ENCODE measurements at places on chromosomes 13 and 19. TPM values are rescaled to one million over a fixed set of nuclear protein-coding genes. Genes with fewer than 3 reads are reported as not detected.

DNA sequence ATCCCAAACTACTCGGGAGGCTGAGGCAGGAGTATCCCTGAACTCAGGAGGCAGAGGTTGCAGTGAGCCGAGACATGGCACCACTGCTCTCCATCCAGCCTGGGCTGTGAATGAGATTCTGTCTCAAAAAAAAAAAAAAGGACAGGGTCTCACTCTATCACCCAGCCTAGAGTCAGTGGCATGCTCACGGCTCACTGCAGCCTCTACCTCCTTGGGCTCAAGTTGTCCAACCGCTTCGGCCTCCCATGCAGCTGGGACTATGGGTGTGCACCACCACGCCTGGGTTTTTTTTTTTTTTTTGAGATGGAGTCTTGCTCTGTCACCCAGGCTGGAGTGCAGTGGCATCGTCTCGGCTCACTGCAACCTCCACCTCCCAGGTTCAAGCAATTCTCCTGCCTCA, 14.6 kb downstream of the MKNK2 start:
- H3K4me1 ChIP-seq = peaks cover 41% of the 10 kb centered on the region
- no peaks in the 10 kb centered on the region for H3K27me3 ChIP-seq
- peaks cover 32% of the 10 kb centered on the region for H3K36me3 ChIP-seq
- no peak overlapping the region for H3K27ac ChIP-seq
- H3K4me3 ChIP-seq = no peak overlapping the region

The PRSS57 gene
- 0.15 TPM for polyA plus RNA-seq

DNA sequence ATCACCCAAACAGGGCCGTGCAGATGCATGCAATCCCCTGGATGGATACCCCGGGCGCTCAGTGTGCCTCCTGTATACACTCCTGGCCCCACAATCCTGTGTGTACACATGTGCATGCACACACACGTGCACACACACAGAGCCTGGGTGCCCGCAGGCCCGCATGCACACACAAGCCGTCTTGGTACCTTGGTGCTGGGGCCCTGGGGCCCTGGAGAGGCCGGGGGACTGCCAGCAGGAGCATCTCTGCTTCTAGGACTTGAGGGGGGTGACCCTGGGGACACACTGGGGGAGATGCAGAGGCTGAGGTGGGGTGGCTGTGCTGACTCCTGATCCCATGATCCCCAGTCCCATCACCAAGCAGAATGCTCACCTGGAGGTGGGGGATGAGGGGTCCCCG, 15.6 kb upstream of the EPOR start:
- no peak overlapping the region for H3K4me3 ChIP-seq
- DNase-seq = no peak
- no peak overlapping the region for H3K27ac ChIP-seq
- no peaks in the 10 kb centered on the region for H3K4me1 ChIP-seq
- no peaks in the 10 kb centered on the region for H3K36me3 ChIP-seq
- H3K27me3 ChIP-seq = no peaks in the 10 kb centered on the region

- no peak for DNase-seq
- no peaks in the 10 kb centered on the region for H3K27me3 ChIP-seq
- no peaks in the 10 kb centered on the region for H3K36me3 ChIP-seq
- peaks cover 19% of the 10 kb centered on the region for H3K4me1 ChIP-seq
These were observed 1.2 kb downstream of the RCBTB2 start for GRCh38 chr13:48531416-48532255.

GRCh38 chr13:81757348-81757970, 1416.5 kb upstream of the SPRY2 start:
- no peaks in the 10 kb centered on the region for H3K36me3 ChIP-seq
- H3K4me3 ChIP-seq = no peak overlapping the region
- no peak overlapping the region for H3K27ac ChIP-seq
- no peak for DNase-seq

The TNFSF13B gene
- 3.7 TPM for polyA plus RNA-seq

DNA sequence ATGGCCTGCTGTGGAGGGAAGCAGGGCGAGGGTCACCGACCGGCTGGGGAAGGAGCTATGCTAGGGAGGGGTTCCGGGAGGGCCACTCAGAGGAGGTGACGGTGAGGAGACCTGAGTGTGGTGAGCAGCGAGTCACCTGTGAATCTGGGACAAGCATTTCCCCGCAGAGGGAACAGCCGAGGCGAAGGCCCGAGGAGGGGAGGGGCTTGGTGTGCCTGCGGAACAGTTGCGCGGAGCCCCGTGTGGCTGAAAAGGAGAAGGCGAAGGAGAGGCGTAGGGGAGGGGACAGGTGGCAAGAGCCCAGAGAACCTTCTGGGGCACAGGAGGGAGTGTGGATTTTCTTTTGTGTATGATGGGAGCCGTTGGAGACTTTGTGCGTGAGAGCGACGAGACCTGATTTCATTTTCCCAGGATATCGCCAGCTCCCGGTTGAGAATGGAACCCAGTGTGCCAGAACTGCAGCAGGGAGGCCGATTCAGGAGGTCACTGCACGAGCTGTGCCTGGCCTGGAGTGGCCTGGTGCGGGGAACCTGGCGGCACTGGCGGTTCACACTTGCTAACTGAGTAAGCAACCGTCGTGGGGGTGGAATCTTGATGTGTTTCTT, 117.7 kb upstream of the ZNF507 start:
- H3K4me3 ChIP-seq = no peak overlapping the region
- H3K36me3 ChIP-seq = no peaks in the 10 kb centered on the region
- peaks cover 12% of the 10 kb centered on the region for H3K27me3 ChIP-seq
- no peak overlapping the region for H3K27ac ChIP-seq
- H3K4me1 ChIP-seq = peaks cover 7% of the 10 kb centered on the region
- DNase-seq = no peak

DNA sequence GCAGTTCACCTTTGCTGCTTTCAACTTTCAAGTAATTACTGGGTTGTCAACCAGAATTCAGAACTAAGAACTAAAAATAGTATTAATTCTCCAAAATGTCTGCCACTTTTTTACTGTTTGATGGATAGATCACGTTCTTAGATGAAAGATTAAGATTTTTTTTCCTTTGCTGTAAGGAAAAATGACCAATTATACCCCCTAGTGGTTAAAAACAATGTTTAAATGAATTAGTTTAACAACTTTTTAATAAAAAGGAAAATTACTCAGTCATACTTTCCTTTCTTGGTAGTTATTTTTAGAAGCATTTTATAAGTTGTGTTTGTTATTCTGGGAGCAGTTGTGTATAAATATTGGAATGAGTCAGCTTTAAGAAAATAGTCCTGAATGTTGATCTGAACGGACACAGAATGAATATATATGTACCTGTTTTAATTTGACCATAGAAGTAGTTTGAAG, 4.6 kb downstream of the TM9SF2 start:
- no peaks in the 10 kb centered on the region for H3K36me3 ChIP-seq
- no peaks in the 10 kb centered on the region for H3K27me3 ChIP-seq
- H3K27ac ChIP-seq = no peak overlapping the region
- DNase-seq = no peak
- no peak overlapping the region for H3K4me3 ChIP-seq

- no peaks in the 10 kb centered on the region for H3K36me3 ChIP-seq
- H3K4me3 ChIP-seq = peak overlapping the region; percentile 39
- peaks cover 60% of the 10 kb centered on the region for H3K4me1 ChIP-seq
- peaks cover 100% of the 10 kb centered on the region for H3K27me3 ChIP-seq
These were observed 2.7 kb downstream of the VSTM2B start for GRCh38 chr19:29528350-29528945.

DNA sequence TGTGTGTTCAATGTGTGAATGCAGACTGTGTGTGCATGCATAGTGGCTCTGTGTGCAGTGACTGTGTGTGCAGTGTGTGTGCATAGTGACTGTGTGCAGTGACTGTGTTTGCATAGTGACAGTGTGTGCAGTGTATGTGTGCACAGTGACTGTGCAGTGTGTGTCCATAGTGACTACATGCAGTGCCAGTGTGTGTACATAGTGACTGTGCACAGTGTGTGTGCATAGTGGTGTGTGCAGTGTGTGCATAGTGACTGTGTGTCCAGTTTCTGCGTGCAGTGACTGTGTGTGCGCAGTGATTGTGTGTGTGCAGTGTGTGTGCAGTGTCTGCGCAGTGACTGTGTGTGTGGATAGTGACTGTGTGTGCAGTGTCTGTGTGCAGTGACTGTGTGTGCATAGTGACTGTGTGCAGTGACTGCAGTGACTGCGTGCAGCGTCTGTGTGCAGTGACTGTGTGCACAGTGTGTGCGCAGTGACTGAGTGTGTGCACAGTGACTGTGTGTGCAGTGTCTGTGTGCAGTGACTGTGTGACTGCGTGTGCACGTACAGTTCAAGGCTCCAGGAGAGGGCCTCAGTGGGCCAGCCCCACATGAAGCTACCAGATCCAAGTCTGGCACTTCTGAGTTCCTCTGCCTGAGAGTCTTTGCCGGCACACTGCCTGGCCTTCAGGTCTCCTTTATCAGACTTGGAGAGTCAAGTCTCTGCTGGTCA, 90.3 kb downstream of the IER2 start:
- no peaks in the 10 kb centered on the region for H3K36me3 ChIP-seq
- H3K27me3 ChIP-seq = no peaks in the 10 kb centered on the region
- no peak overlapping the region for H3K27ac ChIP-seq
- DNase-seq = no peak
- H3K4me3 ChIP-seq = no peak overlapping the region
- no peaks in the 10 kb centered on the region for H3K4me1 ChIP-seq

DNA sequence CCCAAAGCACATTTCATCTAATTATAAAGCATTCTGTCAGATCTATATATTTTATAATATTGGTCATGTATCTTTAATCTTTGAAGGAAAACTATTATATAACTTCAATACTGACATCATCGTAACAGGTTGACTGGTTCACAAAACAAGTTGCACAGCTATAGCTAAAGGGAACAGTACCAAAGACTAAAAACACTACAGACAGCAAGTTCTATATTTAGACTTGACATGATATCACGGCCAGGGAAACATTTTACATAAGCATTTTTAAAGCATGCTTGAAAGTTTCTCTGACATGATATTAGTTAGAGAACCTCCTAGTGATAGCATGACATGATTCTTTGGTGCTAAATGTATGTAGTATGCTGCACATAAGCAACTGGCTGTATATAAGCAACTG, 182.5 kb downstream of the NDFIP2 start:
- no peaks in the 10 kb centered on the region for H3K36me3 ChIP-seq
- no peak for DNase-seq
- no peaks in the 10 kb centered on the region for H3K27me3 ChIP-seq
- peaks cover 4% of the 10 kb centered on the region for H3K4me1 ChIP-seq
- H3K27ac ChIP-seq = no peak overlapping the region

DNA sequence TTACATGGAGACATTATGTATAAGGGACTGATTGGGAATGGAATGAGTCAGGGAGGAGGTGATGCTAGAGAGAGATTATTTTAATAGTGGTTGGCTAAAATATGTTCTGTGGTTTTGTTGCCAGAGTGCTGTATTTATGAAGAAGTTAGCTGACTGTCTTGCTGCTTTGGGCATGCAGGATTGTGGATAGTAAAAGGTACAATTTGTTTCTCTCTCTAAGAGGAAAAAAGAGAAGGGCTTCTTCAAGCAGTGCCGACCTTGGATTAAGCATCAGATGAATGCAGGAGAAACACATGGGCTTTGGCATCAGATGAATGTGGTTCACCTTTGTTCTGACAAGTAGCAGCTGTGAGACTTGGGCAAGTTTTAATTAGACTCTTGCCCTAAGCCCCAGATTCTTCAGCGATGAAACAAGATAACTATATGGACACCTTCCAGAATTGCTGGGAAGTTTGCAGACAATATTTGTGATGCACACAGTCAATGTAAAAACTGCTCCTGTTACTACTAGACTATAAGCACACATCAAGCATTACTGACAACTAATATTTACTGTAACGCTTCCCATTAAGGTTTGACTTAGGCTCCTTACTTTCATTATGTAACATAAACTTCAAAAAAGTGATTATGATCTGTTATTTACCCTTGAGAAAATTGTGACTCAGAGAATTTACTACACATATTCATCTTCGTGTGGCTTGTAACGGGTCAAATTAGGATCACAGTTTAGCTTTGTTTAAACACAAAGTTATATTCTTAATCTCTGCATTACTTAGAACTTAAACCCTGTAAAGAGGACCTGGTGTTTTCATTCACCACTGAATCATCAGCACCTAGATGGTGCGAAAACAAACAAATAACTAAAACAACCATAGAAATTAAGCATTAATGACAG, 824.0 kb downstream of the PCDH9 start:
- H3K4me3 ChIP-seq = no peak overlapping the region
- no peak overlapping the region for H3K27ac ChIP-seq
- no peaks in the 10 kb centered on the region for H3K4me1 ChIP-seq
- no peaks in the 10 kb centered on the region for H3K27me3 ChIP-seq

GRCh38 chr19:38561053-38561606, 56.6 kb downstream of the MAP4K1 start:
- no peak for DNase-seq
- H3K4me3 ChIP-seq = no peak overlapping the region
- peaks cover 6% of the 10 kb centered on the region for H3K4me1 ChIP-seq
- peaks cover 7% of the 10 kb centered on the region for H3K27me3 ChIP-seq

The RANBP3 gene
- 47.5 TPM for polyA plus RNA-seq

The ZNF844 gene
- 2.4 TPM for polyA plus RNA-seq

DNA sequence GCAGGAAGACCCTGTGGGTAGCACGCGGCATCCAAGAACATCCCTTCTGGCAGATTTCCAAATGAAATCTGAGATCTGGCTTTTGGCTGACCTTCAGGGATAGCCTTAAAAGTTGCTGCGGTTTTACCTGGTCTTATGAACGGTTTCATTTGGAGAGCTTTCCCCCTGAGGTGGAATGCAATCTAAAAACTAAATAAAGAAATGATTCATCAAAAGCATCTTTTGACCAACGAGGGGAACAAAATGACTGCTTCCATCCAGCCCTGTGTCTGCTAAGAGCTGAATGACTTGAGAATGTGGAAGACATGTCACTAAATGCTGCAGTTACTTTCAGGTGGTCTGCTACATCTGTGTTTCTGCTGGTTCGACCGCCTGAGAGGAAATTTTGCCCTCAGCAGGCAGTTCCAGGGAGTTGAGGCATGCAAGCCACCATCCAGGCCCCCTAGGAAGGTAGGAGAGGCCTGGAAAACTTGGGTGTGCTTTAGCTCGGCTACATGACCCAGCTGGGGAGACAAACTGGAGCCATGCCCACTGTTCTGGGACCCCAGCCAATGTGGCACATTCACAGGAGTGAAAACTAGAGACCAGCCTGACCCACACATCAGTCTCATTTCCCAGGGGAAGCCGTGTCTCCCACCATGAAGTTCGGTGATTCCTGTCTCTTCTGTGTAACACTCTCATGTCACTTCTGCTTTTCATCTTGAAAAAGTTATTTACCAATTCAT, 175.1 kb upstream of the KL start:
- H3K27me3 ChIP-seq = no peaks in the 10 kb centered on the region
- H3K36me3 ChIP-seq = no peaks in the 10 kb centered on the region
- no peaks in the 10 kb centered on the region for H3K4me1 ChIP-seq
- H3K4me3 ChIP-seq = no peak overlapping the region
- H3K27ac ChIP-seq = no peak overlapping the region

DNA sequence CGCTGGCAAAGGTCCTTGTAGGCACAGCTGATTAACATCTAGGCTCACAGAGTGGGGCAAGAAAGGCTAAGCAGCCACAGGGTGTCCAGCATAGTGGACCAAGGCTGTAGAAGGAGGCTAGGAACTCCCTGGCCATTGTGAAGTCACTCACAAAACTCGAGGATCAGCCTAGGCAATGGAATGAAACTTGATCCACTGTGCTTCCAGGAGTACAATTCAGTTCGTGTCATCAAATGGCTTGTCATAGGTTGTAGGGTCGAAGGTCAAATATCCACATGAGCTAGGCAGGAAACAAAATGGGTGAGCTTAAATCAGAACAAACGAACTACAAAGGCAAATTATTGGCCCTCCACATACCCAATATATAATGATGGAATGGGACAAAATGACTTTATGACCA, 4.4 kb upstream of the FAM187B start:
- H3K4me1 ChIP-seq = no peaks in the 10 kb centered on the region
- H3K27ac ChIP-seq = no peak overlapping the region
- no peak for DNase-seq
- no peak overlapping the region for H3K4me3 ChIP-seq
- no peaks in the 10 kb centered on the region for H3K36me3 ChIP-seq

The TUBB4A gene
- not detected for polyA plus RNA-seq

- H3K27ac ChIP-seq = no peak overlapping the region
- no peaks in the 10 kb centered on the region for H3K36me3 ChIP-seq
- H3K27me3 ChIP-seq = no peaks in the 10 kb centered on the region
- no peak overlapping the region for H3K4me3 ChIP-seq
These were observed 136.3 kb downstream of the KLF5 start for GRCh38 chr13:73195091-73195490.

Measured in sigmoid colon (tissue), 7 donors.